DMS79 treated with DMSO at 0.1 percent for 48 hours (cell line): ENCODE measurements at places on chromosomes 16 and 17.

DNA sequence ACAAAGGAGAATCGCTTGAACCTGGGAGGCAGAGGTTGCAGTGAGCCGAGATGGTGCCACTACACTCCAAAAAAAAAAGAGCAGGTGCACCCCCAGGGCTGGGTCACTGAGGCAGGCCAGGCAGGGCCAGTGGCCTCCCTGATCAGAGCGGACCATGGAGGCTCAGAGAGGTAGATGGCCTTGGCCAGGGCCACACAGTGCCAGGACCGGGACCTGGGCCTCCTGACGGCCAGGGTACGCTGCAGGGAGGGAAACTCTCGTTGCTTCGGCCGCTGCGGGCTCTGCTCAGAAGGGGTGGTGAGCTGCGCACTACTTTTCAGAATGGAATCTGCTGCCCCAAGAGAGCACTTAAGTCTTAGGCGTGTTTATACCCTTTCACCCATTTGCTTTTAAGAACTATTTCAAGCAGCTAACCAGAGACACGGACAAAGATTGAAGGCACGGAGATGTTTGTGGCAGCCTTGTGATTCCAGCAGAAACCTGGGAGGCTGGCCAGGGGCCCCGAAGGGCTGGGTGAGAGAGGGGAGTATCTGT, 17.1 kb downstream of the MYO1C start:
- DNase-seq = no peak

DNA sequence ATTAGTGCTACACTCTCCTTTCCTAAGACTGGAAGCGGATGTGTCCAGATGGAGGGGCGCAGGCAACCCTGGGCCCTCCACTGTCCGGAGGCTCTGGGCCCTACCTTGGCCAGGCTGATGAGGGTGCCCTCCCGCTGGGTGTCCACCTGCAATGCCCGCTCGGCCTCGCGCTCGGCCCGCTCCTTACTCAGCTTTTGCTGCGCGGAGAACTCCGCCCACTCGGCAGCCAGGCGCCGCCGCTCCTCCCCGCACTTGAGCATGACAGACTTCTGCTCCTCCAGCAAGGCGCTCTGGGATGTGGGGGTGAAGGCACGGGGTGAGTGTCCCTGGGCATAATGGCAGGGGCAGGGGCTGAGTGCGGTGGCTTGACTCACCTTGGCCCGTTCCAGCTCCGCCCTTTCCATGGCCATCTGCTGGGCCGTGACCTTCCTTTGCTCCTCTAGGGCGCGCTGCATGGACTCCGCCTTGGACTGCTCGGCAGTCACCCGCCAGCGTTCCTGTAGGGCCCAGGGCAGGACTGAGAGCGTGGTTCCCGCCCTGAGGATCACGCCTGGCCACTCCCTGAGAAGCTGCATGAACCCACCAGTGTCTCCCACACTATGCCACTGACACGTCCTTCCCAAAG, 10.1 kb upstream of the MRPL38 start:
- no peak for DNase-seq

GRCh38 chr17:17054636-17055035, 12.4 kb downstream of the MPRIP start:
- DNase-seq = no peak

- no peak for DNase-seq
Measured at GRCh38 chr17:59413014-59413766, 81.7 kb downstream of the YPEL2 start.

DNA sequence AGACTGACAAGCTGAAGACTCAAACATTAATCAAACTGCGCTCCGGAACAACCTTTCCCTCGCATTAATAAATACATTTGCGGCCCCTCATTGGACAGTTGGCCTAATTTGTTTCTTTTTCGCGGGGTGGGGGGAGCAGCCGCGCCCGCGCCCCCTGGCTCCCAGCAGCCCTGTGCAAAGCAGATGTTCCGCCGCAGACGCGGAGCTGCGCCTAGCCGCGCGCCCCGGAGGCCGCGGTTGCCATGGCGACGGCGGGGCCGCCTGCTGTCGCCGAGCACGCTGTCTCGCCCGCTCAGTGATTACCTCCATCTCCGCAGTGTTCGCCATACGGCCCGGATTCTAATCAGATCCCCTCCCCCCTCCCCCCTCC, 25.5 kb downstream of the COPZ2 start:
- DNase-seq = peak; percentile 81

GRCh38 chr16:21953541-21953902, 361 bp downstream of the UQCRC2 start:
- DNase-seq = no peak
